ENCODE measurements at places on chromosomes 11 and 22.

DNA sequence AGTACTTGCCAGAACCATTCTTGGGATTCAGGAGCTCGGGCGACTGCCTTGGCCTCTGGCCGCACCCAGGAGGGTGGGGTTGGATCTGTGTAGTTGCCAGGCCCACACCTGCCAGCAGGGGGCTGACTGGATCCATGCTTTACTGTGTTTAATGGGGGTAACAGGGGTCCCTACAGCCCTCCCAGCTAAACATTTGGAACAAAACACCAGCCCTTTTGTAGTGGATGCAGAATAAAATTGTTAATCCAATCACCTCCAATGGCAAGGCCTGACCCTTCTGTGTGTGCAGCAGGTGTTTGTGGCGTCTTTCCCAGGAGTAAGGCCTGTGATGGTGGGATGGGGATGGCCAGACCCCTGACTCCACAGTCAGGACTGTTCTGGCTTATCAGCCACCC, 22.5 kb downstream of the SUN2 start:
- no peak for DNase-seq

DNA sequence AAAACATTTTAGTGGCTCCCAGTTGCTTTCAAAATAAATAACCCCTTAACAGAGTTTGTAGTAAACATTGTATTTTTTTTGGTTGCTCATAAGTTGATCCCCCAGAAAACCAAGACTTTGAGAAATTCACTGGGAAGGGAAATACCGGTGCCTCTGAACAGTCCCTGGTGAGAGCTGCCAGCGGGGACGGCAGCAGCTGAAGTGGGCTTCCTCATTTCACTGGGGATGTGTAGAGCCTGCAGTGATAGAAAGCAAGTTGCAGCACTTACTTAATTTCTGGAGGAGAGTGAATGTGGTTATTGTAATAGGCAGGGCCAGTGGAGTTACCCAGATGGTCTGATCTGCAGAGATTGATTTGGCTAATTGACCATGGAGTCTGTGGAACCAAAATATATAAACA, 18.6 kb upstream of the MCHR1 start:
- no peak for DNase-seq

- DNase-seq, result peak; percentile 72
Observed at GRCh38 chr11:65112546-65113360, 1.1 kb downstream of the TM7SF2 start.

DNA sequence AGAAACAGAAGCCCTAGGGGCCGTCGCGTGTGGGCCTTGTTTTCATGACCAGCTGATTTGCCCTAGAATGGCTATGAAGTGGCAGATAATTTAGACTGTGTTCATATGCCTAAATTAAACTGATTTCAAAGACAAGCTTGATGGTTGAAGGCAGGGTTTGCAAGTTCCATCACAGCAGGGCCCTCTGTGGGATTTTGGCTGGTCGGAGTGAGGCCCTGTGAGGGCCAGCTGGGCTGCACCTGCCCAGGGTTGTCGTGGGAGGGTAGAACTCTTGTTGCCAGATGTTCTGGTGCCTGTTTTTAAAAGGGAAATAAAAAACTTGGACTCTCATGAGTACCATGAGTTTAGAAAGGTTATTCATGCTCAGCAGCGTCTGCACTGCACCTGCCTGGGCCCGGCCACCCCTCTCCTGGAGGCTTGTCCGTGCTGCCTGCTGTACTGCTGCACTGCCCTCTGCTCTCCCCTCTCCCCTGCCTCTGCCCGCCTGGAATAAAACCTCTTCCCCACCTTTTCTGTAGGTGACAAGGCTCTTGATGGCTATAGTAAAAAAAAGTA, 44.1 kb downstream of the AP2A2 start:
- DNase-seq, result no peak

GRCh38 chr22:36439481-36440271, 41.8 kb downstream of the TXN2 start:
- DNase-seq, result peak; percentile 31

DNA sequence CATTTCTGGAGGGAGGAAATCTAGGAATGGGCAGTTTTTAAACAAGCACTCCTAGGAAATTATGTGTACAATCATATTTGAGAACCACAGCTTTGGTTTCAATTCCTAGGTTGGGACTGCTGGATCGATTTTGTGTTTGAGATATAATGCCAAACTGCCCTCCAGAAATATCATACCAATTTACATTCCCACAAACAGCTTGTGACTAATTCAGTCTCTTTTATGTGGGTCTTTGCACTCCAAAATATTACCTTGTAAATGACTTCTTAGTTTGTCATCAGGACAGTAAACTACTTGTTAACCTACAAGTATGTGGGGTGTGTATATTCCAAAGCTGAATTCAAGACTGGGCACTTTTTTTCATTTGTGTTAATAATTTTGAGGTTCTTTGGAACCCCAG, 9.8 kb upstream of the BARX2 start:
- no peak for DNase-seq

GRCh38 chr11:95577716-95578460, 211.7 kb downstream of the FAM76B start:
- peak; percentile 16 for DNase-seq

DNA sequence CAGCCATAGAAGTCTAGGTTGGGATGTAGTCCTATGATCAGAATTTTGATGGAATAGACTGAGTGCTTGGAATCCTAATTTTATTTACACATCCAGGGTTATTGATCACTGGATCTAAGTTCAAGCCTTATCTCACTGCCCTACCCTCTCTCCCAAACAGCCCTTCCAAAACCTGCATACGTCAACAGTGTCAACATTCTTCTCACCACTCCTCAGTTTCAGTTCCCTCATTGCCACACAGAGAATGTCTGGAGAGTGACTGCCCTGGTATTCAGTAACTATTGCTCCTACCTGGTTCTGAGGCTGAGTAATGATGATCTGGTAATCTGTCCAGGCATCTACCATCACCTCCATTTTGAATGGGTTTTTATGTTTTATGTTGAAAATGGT, 60.0 kb downstream of the GLYATL1 start:
- no peak for DNase-seq

GRCh38 chr11:67357831-67358670, 4.7 kb upstream of the POLD4 start:
- no peak for DNase-seq

GRCh38 chr11:15073361-15074205, at the start of gene CALCB:
Gene CALCB (plus strand): TSS chr11:15073593. CDS start chr11:15074719, 1,126 bp downstream.
- DNase-seq, result peak; percentile 37

GRCh38 chr22:26328221-26328620, 100.8 kb upstream of the ASPHD2 start:
- no peak for DNase-seq

Measured in stimulated activated CD4-positive, alpha-beta T cell treated with anti-CD3 and anti-CD28 coated beads, Interleukin-1b, Interleukin-23, amount 100 ng/mL, for 48 hours (primary cell).